ENCODE measurements at places on chromosomes 1 and 21.

DNA sequence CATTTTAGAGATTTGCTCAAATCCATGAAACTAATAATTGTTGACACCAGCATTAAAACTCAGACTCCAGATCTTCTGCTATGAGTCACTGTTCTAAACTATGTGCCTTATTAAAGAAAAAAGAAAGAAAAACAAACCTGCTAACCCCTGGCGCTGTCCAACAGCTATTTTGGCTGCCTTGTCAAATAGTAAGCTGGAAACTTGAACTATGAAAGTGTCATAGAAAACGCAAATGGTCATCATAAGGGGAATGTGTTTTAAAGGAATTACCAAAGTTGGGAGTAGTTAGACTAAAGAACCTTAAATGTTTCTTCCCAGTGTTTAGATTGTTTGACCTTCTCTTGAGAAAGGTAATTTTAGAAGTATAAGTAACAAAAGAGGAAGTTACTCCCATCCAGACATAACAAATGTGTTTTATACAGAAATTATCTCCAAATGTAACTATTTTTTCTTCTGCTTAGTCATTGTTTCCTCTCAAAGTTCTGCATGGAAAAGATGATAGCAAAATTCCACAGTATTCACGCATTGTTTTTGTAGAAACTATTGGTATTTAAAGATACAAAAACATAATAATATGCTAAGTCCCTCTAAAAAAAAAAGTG is 272.4 kb downstream of the TPR start:
- no peak for DNase-seq

GRCh38 chr1:167722152-167722869 is 529 bp downstream of the MPZL1 start:
- no peak for DNase-seq

GRCh38 chr1:23424293-23425192 is at the start of gene TCEA3:
TSS of gene TCEA3 (minus strand) at chr1:23424748. CDS start at chr1:23424633, 115 bp downstream.
- no peak for DNase-seq

DNA sequence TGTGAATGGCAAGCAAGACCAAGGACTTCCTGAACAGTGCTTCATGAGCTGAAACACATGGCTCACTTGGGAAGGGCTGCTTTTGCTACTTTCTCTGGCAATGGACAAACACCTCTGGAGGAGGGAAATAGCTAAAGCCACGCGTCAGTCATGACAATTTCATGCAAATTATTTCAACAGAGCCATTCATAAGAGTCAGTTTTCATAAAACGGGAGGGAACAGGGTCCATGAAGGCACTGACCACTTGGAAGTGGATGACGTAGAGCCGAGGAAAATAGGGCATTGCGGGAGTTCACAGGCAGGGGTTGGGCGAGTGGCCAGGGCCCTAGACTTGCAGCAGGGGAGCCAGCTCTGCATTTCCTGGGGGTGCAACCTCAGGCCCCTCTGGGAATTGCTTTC is 43.9 kb downstream of the SDC3 start:
- no peak for DNase-seq

- no peak for DNase-seq
These were observed 30.4 kb upstream of the SCYL3 start for GRCh38 chr1:169924063-169924462.

DNA sequence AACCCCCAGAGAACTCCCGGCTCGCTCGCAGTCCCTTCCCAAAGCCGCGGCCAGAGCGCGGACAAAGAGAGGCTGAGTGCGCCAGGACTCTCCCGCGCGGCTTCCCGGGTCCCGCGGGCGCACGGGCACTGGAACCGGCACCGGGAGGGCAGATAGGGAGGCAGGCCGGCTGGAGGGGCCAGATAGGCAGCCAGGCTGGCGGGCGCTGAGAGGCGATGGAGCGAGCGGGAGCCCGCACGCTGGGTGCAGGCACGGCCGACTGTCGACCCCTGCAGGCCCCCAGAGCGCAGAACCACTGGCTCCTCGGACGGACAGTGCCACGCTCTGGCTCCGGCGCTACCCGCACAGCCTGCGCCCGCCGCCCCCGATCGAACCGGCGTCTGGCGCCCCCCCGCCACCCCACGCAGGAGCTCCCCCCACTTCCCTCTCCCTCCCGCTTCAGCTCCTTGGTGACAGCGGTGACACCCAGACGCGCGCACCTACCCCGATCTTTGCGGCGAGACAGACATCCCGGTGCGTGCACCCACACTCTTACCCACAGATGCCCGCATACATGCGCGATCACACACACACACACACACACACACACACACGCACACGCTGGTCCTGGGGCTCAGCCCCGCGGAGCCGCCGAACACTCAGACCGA is 534 bp downstream of the SLC6A9 start:
- DNase-seq = no peak

DNA sequence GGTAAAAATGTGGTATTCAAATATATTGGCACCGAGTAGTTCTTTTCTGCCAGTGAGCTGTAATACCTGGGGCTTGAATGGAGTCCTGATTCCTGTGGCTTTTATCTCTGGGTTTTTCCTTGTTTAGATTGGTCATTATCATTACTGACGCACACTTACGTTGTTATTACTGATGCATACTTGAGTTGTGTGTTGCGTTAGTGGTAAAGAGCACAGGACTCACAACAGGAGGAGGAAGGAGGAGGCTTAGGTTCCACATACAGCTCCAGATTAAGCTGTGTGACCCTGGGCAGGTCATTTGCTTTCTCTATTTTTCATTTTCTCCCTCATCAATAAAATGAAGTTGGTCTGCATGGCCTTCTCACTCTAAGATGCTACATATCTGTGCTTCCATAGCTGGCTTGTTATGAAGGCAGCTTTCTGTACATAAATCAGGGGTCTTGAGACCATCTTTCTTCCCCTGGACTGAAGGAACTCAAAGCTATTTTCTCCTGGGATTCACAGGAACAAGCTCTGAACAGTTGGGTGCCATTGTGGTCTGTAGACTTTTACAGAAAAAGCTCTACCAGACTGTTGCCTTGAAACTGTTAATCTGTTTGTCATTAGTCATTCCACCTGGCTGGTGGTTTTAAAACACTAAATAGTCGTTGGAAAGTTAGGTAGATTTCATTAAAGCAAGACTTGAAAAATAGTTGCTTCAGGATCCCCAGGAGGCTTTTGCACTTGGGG is 5.6 kb downstream of the ARID1A start:
- DNase-seq = no peak

- no peak for DNase-seq
These were observed 85.3 kb upstream of the SERBP1 start for GRCh38 chr1:67515324-67516080.

DNA sequence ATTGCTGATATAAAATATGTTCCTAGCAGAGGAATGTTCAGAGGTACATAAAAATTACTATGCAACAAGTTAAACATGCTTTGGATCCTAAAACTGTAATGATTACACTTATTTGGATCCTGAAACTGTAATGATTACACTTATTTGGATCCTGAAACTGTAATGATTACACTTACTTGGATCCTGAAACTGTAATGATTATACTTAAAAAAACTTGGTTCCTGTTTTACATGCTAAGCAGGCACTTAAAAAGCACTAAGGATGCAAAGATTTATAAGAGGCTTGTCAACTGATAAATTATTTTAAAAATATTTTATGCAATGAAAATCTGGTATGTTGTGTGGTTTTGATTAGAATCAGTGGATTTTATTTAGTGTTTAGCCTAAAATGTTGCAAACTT is 47.7 kb downstream of the ZNHIT6 start:
- DNase-seq = no peak

- DNase-seq = no peak
These were observed 19.5 kb upstream of the SELENON start for GRCh38 chr1:25780318-25781129.

DNA sequence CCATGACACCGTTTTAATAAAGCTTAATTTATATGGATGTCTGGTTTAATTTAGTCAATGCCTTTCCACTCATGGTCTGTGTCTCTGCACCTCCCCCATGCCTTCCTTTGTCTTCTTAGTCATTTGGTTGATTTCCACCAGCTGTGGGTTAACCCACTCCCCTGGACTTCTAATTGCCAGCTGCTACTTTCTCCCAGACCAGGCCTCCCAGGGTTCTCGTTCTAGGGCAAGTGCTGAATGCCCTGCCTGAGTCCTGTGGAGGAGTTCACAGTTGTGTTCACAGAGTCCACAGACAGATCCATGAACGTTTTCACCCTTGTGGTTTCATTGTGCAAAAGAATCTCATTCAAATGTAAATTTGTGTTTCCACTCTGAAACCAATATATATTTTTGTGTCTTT is 243.4 kb downstream of the NUF2 start:
- no peak for DNase-seq

- DNase-seq = no peak
These were observed 24.7 kb upstream of the IL10 start for GRCh38 chr1:206796981-206797402.

GRCh38 chr1:67040405-67040804 is 13.5 kb downstream of the SLC35D1 start:
- DNase-seq = no peak

DNA sequence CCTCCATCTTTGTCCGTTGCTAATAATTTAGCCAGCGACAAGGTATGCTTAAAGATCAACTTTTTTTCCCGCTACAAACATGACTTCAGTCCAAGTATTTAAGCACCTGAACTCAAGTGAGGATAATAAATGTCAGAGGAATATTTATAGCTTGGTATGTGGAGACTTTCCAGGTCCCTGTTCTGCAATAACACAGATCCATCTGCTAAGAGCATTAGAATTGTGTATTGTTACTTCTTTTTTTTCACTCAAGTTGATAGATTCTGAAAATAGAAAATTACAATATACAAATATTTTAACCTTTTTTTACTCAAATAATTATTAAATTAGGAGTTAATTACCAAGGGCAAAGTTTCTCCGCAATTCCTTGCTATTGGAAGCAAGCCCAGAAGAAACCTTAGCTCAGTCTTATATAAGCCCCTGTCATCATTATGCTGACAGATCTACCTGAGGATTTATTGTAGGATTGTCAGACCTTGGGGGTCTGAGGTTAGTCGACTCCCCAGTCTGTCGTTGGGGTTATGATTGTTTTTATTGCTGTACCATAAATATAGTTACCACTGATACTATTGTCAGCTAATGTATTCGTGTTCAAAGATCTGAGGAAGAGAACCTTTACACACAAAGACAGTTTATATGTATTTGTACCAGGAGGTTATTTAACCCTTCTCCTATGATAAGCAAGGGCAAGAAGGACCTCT is 337.9 kb downstream of the TBX15 start:
- no peak for DNase-seq

GRCh38 chr1:1112237-1112985 is 3.5 kb downstream of the C1orf159 start:
- no peak for DNase-seq

- no peak for DNase-seq
These were observed 586.3 kb downstream of the LRRIQ3 start for GRCh38 chr1:73611681-73612080.

DNA sequence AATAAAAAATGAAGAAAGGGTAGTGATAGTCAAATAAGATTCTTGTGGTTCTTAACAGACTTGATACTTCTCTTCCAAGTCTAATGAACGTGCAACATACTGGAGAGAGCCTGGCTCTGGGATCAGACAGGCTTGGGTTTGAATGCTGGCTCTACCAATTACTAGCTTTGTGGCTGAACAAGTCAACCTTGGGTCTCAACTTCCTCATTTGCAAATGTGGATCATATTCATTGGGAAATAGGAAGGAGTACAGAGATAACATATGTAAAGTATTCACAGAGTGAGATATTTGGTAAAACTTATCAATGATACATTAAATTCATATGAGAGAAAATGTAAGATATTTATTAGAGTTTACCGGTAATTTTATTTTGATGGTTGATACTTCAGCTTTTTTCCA is 2.0 kb downstream of the EDEM3 start:
- no peak for DNase-seq
